ENCODE measurements at places on chromosomes 6 and 20. TPM values are rescaled to one million over a fixed set of nuclear protein-coding genes. Genes with fewer than 3 reads are reported as not detected.

DNA sequence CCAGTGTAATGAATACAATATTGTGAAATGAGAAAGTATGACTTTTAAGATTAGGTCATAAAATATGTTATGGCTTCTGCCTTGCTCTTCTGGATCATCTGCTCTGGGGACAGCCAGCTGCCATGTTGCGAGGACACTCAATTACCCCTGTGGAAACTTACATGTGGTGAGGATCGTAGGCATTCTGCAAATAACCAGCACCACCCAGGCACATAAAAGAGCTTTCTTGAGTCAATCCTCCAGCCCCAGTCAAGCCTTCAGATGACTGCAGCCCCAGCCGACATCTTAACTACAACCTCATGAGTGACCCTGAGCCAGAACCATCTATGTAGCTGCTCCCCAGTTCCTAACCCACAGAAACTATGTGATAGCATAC, 4.5 kb upstream of the RBCK1 start:
- peaks cover 22% of the 10 kb centered on the region for H3K4me1 ChIP-seq
- peaks cover 1% of the 10 kb centered on the region for H3K36me3 ChIP-seq
- H3K4me3 ChIP-seq = no peak overlapping the region
- H3K27me3 ChIP-seq = no peaks in the 10 kb centered on the region

DNA sequence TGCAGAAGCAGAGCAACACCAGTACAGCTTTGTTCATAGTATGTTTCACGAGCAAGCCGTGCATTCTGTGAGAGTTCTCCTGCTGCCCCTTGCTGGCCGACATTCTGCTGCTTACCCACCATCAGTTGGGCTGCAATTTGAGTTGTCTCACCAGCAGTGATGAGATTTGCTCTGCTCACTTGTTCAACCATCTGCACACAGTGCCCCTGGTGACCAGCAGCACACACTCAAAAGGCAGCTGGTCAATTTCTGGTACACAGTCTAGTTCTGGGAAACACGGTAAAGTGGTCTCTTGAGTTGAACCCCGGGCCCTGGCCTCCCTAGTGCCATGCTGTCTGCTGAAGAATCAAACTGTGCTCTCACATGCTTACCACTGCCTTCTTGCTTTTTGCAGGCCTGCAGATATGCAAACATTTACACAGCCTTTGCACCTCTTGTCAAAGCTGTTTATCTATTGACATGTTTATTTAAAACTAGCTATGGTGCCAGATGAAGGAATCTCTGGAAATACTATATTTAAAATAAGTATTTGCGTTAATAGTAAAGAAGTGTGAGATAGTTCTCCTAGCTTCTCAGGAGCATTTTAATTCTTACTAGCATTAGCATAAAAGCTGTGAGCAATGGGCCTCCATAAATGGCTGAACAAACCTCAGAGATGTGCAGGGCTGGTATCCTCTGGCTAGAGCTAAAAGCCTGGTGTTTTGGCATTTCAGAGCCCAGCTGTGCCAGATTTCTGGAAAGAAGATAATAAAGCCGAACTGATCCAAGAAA, 234.3 kb downstream of the ARHGAP18 start:
- H3K4me3 ChIP-seq = no peak overlapping the region
- no peaks in the 10 kb centered on the region for H3K4me1 ChIP-seq
- no peak overlapping the region for H3K27ac ChIP-seq
- DNase-seq = no peak

GRCh38 chr6:45300736-45301135, 27.4 kb upstream of the RUNX2 start:
- peaks cover 6% of the 10 kb centered on the region for H3K36me3 ChIP-seq
- H3K27me3 ChIP-seq = no peaks in the 10 kb centered on the region
- no peak overlapping the region for H3K4me3 ChIP-seq
- no peak for DNase-seq
- H3K4me1 ChIP-seq = peaks cover 19% of the 10 kb centered on the region
- no peak overlapping the region for H3K27ac ChIP-seq

- no peaks in the 10 kb centered on the region for H3K36me3 ChIP-seq
- DNase-seq = no peak
- H3K27me3 ChIP-seq = peaks cover 30% of the 10 kb centered on the region
- H3K27ac ChIP-seq = no peak overlapping the region
- H3K4me1 ChIP-seq = no peaks in the 10 kb centered on the region
Measured at GRCh38 chr6:163950159-163950558, 535.6 kb downstream of the QKI start.

DNA sequence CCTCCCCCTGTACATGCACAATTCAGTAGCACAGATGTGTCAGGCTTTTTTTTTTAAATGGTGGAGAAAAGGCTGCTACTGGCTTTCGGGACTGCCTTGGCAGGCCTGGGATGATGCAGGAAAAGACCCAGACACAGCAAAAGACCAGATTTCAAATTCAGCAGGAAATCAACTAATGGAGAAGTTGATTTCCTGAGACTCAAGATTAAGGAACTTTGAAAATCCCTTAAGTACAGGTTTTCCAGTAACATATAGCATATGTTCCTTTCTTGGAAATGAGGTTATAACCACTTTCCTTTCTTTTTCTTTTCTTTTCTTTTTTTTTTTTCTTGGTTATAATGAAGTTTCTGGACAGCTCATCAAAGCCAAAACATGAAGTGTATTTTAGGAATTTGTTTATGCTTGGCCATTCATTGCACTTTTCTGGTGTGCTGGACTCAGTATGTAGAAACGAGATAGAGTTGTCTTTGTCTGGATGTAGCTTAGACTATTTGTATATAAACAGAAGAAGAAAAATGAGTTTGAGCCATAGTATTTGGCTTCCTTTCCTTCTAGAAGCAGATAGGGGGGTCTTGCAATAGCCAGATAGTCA, 119.4 kb downstream of the SASH1 start:
- no peak overlapping the region for H3K27ac ChIP-seq
- peaks cover 9% of the 10 kb centered on the region for H3K27me3 ChIP-seq
- no peak overlapping the region for H3K4me3 ChIP-seq
- no peaks in the 10 kb centered on the region for H3K36me3 ChIP-seq
- no peak for DNase-seq
- H3K4me1 ChIP-seq = no peaks in the 10 kb centered on the region

- H3K4me3 ChIP-seq = no peak overlapping the region
- no peak overlapping the region for H3K27ac ChIP-seq
- DNase-seq = no peak
- no peaks in the 10 kb centered on the region for H3K36me3 ChIP-seq
Measured at GRCh38 chr6:139392794-139393193, 18.3 kb upstream of the CITED2 start.

DNA sequence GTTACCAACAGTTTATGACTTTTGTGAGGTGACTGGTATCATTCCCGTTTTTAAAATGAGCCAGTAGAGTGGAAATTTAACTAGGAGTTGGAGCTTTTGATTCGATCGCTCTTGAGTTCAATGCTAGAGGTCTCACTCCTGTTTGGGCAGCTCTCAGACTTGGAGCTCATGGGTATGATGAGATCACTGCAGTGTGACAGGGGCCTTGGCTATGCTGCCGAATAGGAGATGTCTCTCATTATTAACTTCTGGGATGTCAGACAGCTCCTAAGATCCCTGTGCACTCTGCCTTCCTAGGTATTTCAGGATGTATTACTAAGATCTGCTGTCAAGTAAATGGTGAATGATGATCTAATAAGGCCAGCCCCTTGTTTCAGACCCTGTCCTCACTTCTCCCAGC, 20.4 kb downstream of the AKAP12 start:
- H3K36me3 ChIP-seq = no peaks in the 10 kb centered on the region
- H3K4me1 ChIP-seq = no peaks in the 10 kb centered on the region
- H3K4me3 ChIP-seq = no peak overlapping the region
- H3K27me3 ChIP-seq = peaks cover 7% of the 10 kb centered on the region

- no peak for DNase-seq
- H3K27ac ChIP-seq = no peak overlapping the region
- peaks cover 4% of the 10 kb centered on the region for H3K27me3 ChIP-seq
- no peaks in the 10 kb centered on the region for H3K36me3 ChIP-seq
- H3K4me1 ChIP-seq = no peaks in the 10 kb centered on the region
Measured at GRCh38 chr6:96792561-96793190, 44.6 kb downstream of the GPR63 start.

DNA sequence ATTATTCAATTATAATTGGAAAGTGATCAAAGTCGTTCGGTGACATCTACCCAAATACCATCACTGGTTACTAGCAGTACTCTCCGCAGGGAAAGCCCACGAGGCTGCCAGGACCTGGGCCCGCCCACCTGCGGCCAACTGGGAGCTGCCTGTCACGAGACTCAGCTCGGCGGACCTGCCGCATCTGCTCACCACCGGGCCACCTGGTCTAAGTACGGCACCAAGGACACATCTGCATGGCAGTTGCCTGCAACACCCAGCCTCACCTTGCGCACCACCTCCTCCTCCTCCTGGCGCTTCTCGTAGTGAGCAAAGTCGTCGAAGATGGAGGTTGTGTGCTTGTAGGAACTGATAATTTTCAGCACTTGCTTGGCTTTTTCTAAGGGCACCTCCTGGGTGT, 13.9 kb downstream of the YTHDF1 start:
- no peak overlapping the region for H3K4me3 ChIP-seq
- H3K4me1 ChIP-seq = peaks cover 39% of the 10 kb centered on the region
- H3K36me3 ChIP-seq = peaks cover 14% of the 10 kb centered on the region
- H3K27ac ChIP-seq = no peak overlapping the region
- no peak for DNase-seq
- no peaks in the 10 kb centered on the region for H3K27me3 ChIP-seq

GRCh38 chr20:39112178-39112743, 150.1 kb downstream of the DHX35 start:
- H3K4me1 ChIP-seq = no peaks in the 10 kb centered on the region
- DNase-seq = peak; percentile 29
- no peak overlapping the region for H3K27ac ChIP-seq
- H3K27me3 ChIP-seq = peaks cover 49% of the 10 kb centered on the region
- no peak overlapping the region for H3K4me3 ChIP-seq
- no peaks in the 10 kb centered on the region for H3K36me3 ChIP-seq

DNA sequence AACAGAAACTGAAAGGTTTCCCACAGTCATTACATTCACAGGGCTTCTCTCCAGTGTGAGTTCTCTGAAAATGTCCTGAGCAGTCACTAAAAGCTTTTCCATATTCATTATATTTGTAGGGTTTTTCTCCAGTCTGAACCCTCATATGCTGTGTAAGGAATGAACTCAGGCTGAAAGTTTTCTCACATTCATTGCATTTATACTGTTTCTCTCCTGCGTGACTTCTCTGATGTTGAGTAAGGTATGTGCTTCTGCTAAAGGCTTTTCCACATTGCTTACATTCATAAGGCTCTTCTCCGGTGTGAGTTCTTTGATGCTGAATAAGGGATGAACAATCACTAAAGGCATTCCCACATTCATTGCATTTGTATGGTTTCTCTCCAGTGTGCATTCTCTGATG, 29.8 kb upstream of the ZNF391 start:
- peaks cover 48% of the 10 kb centered on the region for H3K36me3 ChIP-seq
- H3K4me3 ChIP-seq = no peak overlapping the region
- no peak overlapping the region for H3K27ac ChIP-seq
- H3K27me3 ChIP-seq = no peaks in the 10 kb centered on the region

Gene APOM
- total RNA-seq = 2.6 TPM

Gene STK35
- 20.9 TPM for total RNA-seq

Gene SMLR1
- not detected for total RNA-seq

Gene SYNGAP1
- 42.2 TPM for total RNA-seq

Gene CLDN20
- not detected for total RNA-seq

Gene SLC4A11
- total RNA-seq = 0.72 TPM

Gene PDYN
- total RNA-seq = not detected

Gene SLC25A27
- 2.0 TPM for total RNA-seq

Gene LIME1
- 4.1 TPM for total RNA-seq

Gene ADGRG6
- total RNA-seq = 0.69 TPM

Data from activated naive CD4-positive, alpha-beta T cell treated with anti-CD3 and anti-CD28 coated beads for 36 hours (primary cell).